ENCODE measurements at places on chromosomes 12 and 14. TPM values are rescaled to one million over a fixed set of nuclear protein-coding genes. Genes with fewer than 3 reads are reported as not detected.

Gene TMEM233
- total RNA-seq = 0.38 TPM

Gene SERPINA9
- not detected for total RNA-seq

Gene SRRM4
- not detected for total RNA-seq

Gene RNF212B
- not detected for total RNA-seq

Gene FLRT2
- 71.4 TPM for total RNA-seq

Gene CFAP54
- 1.2 TPM for total RNA-seq

Gene SYCP3
- 0.36 TPM for total RNA-seq

DNA sequence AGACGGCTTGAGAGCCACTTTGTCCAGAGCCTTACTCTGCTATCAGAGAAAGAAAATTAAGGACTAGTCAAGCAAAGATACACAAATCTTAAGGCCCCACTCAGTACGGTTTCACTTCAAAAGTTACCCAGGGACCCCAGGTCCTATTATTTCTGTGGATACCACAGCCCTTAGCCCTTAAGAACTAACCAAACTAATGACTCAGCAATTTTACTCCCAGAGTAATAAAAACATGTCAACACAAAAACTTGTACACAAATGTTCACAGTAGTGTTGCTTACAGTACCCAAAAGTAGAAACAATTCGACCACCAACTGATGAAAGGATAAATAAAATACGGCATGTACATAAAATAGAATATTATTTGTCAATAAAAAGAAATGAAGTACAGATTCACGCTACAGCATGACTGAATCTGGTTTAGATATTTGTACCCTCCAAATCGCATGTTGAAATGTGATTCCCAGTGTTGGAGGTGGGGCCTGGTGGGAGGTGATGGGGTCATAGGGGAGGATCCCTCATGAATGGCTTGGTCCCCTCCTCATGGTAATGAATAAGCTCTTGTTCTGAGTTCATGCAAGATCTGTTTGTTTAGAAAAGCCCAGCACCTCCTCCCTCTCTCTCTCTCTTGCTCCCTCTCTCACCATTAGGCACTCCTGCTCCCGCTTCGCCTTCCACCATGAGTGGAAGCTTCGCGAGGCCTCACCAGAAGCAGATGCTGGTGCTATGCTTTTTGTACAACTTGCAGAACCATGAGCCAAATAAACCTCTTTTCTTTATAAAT is 30.5 kb downstream of the AREL1 start:
- no peak for DNase-seq

DNA sequence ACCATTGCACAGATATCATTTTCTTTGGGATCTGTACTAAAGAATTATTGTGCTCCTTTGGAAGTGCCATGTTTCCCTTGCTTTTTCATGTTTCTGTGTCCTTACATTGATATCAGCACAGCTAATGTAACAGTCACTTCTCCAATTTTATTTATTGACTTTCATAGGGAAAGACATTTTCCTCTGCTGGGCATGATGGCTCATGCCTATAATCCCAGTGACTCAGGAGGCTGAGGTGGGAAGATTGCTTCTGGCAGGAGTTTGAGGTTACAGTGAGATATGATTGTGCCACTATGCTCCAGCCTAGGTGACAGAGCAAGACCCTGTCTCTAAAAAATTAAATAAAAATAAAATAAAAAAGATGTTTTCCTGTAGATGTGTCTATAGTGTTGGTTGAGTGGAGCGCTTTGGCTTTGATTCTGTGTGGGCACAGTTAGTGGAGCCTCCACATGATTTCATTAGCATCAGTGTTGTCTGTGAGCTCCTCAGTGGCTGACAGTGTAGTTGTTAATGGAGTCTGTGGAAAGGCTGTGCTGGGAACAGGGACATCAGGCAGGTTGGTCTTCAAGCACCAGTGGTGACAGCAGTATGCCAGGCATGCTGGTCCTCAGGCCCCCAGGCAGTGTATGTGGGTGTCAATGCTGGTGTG is 7.4 kb downstream of the OAS2 start:
- no peak for DNase-seq

DNA sequence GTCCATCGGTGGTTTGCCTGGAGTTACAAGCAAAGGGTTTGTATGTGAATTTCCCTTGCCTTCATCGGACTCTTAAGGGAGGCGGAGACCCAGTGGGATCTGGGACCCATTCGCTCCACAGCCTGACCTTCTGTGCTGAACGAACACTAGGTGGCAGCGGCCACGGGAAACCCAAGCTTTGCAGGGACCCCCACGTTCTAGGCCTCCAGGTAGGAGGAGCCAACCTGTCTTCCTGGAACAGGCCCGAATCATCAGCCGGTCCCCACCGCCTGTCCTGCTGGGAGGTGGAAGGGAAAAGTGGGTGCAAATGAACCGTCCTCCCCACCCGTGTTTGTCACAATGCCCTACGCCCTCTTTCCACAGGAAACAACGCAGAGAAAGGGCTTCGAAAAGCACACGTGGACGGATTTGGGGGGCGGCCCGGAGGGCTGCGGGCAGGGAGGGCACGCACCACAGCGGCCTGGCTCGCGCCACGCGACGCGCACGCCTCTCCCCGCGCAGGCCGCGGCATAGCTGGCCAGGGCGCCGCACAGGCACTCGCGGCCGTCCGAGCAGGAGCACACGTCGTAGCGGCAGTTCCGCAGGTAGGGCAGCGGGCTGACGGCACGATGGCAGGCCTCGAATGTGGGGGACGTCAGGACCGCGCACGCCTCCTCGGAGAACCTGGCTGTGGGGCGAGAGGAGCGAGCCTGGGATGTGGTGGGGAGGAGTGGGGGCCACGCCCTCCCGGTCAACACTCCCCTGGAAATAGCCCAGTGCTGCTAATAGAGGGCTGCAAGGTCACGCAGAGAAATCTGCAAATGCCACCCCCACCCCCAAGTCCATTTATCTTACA is 67.8 kb downstream of the VWF start:
- DNase-seq = no peak

DNA sequence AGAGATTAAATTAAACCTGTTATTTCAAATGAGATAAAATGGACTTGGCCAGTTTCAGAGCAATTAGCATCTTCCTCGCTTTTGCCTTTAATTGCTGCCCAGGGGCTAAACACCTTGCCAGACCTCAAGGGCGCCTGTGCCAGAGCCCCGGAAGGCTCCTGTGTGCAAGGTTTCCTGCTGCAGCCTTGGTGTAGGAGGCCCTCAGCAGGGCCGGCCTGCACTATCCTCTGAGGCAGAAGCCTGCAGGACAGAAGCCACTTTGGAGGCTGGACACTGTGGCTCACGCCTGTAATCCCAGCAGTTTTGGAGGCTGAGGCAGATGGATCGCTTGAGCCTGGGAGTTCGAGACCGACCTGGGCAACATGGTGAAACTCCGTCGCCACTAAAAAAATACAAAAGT is 150.4 kb downstream of the CALM1 start:
- no peak for DNase-seq

GRCh38 chr12:62533755-62534107 is 67.1 kb downstream of the MON2 start:
- DNase-seq = no peak

GRCh38 chr14:29339494-29340172 is 573.0 kb downstream of the FOXG1 start:
- DNase-seq = no peak

DNA sequence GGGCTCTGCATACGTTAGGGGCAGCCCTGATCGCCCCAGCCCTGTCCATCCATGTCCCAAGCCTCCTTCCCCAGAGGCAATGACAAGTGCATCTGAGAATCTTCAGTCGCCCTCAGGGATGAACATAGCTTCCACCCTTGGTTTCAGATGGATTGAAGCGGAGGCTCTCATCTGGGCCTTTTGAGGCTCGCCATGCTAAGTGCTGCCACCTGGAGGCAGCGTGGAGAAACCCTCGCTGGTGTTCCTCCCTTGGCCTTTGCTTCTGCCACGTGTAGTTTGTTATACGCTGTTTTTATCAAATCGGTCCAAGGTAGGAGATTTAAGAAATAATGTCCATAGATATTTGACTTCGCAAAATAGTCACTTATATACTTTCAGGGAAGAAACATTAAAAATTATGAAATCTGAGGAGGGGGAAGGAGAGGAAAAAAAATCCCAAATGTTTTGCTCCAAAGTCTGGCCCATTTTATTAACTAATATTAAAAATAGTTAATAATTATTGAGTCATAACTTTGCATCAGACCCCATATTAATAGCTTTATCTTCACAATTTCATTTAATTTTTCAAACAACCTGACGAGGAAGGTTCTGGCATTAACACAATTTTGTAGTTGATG is 28.8 kb upstream of the LRRC10 start:
- no peak for DNase-seq

DNA sequence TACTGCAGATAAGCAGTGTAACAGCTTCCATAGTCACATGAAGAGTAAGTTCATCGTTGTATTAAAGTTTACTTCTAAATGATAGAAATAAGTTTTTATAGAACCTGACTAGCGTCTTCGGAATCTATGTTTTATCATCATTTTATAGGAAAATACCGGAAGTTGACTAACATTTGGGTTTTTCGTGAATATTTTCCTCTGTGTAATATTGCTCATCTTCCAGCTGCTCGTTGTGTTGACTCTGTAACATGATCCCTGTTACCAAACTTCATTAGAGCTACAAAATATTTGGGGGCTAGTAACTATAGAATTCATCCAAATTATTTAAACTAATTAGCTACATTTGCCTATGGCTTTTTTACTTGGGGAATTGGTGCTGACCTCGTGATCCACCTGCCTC is 37.2 kb downstream of the DDX51 start:
- no peak for DNase-seq

- DNase-seq = no peak
Measured at GRCh38 chr12:44663291-44663690, 212.8 kb downstream of the NELL2 start.

DNA sequence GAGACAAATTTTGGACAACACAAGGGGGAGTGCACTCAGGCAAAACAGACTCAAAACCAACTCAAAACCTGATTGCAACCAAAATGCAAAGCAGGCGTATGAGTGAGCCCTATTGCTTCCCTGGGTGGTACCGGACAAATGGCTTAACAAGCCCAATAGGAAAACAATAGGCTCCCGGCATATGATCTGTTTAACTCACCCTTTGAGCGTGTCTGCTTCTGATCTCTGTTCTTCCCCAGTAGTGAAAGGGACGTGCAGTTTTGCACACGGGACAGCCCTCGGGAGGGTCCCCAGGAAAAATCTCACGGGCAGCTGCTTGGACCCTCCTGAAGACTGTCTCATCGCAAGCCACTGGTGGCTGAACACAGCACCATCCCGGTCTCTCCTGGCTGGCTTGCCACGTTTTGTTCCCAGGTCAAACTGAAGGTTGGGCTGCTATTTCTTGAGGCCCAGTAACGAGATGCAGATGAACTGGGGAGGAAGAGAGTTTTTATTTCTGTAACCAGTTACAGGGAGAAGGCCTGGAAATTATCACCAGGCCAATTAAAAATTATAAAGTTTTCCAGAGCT is 9.9 kb downstream of the SOAT2 start:
- no peak for DNase-seq

DNA sequence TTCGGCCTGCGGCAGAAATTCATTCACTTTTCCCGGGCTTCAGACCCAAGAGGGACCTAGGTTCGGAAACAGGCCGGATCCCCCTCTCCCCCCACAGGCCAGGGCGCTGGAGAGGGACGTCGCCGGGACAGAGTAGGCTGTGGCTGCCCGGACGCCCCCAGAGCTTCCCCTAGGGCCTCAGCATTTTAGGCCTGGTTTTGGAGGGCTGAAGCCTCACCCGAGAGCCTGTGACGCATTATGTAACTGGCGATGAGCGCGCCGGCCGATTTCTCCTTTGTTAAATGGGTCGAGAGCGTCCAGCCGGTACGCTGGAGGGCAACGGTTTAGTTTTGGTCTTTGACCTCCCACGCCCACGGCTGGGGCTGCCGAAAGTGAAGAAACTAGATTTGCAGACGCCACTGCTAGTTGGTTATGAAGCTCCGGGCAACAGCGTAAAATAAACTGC is 657 bp downstream of the PEBP1 start:
- DNase-seq = peak; percentile 42

- DNase-seq = no peak
Measured at GRCh38 chr12:102513739-102514138, 33.4 kb upstream of the IGF1 start.

Measured in omental fat pad (tissue), 4 donors.